ENCODE measurements at places on chromosomes 5 and 9.

- no peak for DNase-seq
Observed at GRCh38 chr5:5585751-5586341, 163.4 kb downstream of the ICE1 start.

DNA sequence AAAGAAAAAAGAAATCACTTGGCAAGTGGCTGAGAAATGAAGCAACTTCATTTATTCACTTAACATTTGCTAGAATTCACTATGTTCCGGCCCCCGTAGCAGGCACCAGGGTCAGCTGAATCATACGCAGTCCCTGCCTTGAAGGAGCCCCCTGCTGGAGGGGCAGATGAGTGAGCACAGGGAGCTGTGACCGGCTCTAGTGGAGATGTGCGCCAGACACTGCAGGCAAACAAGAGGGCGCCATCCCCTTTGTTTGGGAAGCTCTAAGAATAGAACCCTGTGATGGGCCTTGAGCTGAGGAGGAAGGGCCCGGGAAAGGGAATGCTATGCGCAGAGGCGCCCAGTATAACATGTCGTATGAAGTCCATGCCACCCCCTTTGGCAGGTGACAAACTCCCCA is 20.2 kb upstream of the RPL26L1 start:
- no peak for DNase-seq

DNA sequence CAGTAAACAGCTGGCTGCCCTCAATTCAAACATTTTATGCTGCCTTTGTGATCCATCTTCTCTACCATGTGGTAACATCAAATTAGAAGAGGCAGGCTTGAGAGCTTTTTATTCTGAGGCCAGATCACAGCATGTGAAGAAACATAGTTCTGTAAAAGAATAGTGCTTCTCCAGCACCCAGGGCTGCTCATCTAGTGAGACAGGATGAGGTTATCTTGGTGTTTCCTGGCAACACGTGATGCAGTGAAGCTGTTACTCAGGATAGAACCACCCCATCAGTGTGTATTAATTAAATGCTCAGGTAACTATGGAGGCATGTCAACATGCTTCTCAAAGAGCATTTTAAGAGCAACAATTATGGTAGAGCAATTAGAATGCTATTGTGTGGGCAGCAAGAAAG is 400.5 kb upstream of the ACO1 start:
- DNase-seq = no peak

DNA sequence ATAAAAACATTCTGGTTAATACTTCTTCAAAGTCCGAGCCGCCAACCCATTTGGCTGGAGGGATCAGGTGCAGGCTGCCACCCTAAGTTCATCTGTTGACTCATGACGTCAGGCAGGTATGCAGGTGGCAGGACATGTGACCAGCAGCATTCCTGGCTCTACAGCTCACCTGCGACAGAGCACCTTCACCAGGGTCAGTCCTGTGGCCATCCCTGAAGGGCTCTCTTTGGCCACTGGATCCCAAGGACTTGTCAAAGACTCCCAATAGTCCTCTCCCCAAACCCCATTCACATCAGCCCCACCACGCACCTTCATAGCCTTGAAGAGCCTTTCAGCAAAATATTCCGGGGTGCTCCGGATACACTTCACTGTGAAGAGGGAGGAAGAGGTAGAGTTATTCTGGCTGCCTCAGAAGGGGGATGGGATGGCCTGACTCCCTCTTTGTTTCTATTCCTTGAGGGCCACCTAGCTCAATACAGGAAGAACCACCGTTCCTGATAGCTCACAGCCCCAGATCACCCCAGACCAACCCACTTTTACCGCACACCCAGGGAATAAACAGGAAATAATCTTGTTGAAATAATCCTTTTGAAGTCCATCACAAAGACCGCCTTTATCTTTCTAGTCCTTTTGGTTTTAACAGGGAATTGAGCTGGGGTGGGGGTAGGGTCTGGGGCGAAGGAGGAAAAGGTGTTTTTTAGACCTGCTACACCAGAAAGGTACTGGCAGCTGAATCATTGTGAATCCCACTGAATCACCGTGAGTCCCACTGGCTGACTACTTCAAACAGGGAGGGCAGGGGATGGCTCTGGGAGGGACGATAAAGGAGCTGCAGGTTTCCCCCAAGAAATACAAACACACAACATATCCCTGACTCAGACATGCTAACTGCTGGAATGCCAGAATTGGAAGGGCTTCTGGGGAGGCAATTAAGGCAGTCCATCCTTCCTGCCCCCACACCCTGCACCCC is 26.4 kb downstream of the ANXA6 start:
- DNase-seq = no peak

- no peak for DNase-seq
Observed at GRCh38 chr5:176636426-176636825, 6.0 kb downstream of the EIF4E1B start.

GRCh38 chr5:172603251-172603806 is 37.7 kb upstream of the NEURL1B start:
- no peak for DNase-seq

GRCh38 chr9:97749928-97750327 is 52.8 kb upstream of the XPA start:
- DNase-seq = no peak

- no peak for DNase-seq
Observed at GRCh38 chr5:128335339-128335738, 202.7 kb downstream of the FBN2 start.

- DNase-seq = no peak
Observed at GRCh38 chr9:104769655-104770054, 5.7 kb downstream of the NIPSNAP3B start.

DNA sequence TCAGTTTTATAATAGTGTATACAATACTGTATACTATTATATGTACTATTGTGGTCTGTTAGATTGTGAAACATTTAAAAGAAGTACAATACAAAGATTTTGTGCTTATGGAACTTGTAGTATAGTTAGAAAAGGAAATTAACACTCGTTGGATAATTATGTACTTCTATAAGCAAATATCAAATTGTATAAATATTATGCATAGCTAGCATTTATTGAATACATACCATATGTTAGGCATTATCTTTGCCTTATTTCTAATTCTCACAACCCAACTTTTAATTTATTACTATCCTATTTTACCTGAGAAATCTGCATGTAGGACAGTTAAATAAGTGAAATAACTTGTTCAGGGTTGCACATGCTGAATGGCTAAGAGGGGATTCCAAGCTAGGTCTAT is 37.5 kb downstream of the RAB3C start:
- no peak for DNase-seq

GRCh38 chr5:31131381-31131891 is 62.0 kb upstream of the CDH6 start:
- DNase-seq = no peak

DNA sequence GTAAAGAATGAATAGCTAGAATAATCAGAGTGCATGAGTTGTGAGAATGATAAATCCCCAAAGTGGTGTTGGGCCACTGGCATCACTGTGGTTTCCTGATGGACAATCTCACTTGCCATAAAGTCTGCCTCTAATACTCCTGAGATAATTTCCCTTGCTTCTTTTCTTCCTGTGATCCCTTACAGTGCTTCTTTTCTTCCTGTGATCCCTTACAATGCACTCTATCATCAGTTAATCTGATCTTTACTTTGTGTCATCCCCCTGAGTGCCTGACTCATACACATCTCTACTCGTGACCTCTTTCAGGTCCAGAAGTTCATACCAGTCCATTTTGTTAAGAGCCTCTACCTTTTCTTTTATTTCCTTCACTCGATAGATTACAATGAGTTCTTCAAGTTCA is 418.3 kb downstream of the HCN1 start:
- no peak for DNase-seq

- DNase-seq = no peak
Observed at GRCh38 chr9:27457445-27457844, 66.6 kb upstream of the IFNK start.

- DNase-seq = no peak
Observed at GRCh38 chr9:133584559-133585476, 24.4 kb downstream of the FAM163B start.

DNA sequence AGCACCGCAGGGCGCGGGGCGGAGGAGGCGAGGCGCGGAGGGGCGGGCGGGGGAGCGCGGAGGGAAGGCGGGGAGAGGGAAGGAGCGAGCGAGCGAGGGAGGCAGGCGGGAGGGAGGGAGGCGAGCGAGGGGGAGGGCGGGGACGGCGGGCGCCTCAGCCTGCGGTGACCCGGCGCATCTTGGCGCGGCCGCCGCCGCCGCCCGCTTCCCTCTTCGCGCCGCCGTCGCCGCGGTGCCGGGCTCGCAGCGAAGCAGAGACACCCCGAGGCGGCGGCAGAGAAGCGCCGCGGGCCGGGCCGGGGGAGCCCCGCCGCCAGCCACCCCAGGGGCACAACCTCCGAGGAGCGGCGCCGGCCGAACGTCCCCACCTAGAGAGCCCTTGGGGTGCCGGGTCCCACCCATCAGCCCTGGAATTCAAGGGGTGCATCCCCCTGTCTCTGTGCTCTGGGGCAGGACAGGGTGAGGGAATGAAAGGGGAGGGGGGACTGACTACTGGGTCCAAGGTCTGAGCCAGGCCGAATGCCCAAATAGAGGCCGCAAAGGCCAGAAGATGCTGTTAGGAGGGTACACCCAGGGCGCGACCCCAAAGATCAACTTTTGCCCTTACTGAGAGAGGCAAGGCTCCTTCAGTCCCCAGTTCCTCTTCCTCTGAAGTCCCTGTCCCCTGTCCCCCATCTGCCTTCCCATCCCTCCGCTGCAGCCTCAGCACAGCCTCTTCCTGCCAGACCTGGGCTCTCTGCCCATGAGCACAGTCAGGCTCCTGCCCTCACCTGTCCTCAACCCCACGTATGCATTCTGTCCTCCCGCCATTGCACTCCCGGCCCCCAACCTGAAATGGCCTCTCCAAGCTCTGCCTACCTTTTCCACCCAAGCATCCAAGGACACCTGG is at the start of gene ADAMTS2:
Gene ADAMTS2, minus strand, starts transcription at position 29 of the 889 bp plus-strand sequence. CDS start 133 bp downstream, outside the sequence.
- no peak for DNase-seq

Data from CD4-positive, alpha-beta T cell treated with Interleukin-17A for 1 hour (primary cell).